Lower lobe of right lung (tissue), 2 donors: ENCODE measurements at places on chromosomes 6 and 20. TPM values are rescaled to one million over a fixed set of nuclear protein-coding genes. Genes with fewer than 3 reads are reported as not detected.

CRISP3 gene
- total RNA-seq = 2.5 TPM

DNA sequence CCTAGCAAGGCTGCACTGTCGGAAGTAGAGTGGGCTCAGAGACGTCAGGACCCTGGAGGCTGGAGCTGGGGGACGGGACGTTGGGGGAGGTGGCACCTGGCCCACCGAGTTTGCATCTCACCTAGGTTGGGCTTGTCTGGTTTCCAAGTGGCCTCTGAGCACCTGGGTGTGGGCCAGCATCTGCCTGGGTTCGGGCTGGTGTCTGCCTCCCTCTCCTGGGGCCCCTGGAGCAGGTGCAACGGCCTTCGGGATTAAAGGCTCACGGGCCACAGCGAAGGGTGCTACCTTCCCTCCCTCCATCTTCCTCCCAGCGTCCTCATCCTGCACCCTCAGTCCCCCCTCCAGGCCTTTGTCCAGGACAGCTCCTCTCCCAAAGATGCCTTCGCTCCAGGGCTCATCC is 6.0 kb downstream of the HRH3 start:
- H3K4me3 ChIP-seq = no peak overlapping the region
- peaks cover 83% of the 10 kb centered on the region for H3K27me3 ChIP-seq
- H3K27ac ChIP-seq = no peak overlapping the region
- no peaks in the 10 kb centered on the region for H3K4me1 ChIP-seq
- H3K36me3 ChIP-seq = no peaks in the 10 kb centered on the region

PPP1R18 gene
- total RNA-seq = 78.5 TPM

DNA sequence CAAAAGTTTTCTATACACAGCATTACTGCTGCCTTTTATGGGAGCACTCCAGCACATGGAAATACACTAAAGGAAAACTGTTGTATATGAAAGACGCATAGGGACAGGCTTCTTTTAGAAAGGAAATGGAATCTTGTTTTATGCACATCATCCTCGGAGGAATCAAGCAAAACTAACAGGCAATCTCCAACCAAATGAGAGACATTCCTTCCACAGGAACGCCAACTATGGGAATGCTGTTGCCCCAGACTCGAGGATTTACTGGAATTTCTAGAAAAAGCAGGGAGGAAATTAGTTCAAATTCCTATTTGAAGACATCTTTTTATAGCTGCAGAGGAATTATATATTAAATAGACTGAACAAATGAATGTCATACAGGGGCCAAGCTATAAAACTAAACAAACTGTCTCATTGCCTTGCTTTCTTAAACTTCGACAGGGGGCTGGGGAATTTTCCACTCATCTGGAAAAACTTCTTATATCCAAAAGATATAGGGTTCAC is 52.2 kb downstream of the LYRM4 start:
- H3K27ac ChIP-seq = no peak overlapping the region
- H3K27me3 ChIP-seq = no peaks in the 10 kb centered on the region
- H3K36me3 ChIP-seq = peaks cover 6% of the 10 kb centered on the region
- H3K4me1 ChIP-seq = peaks cover 26% of the 10 kb centered on the region
- no peak for DNase-seq

L3MBTL3 gene
- 11.8 TPM for total RNA-seq

GRCh38 chr6:72412709-72413044 is 209.2 kb upstream of the KCNQ5 start:
- no peak overlapping the region for H3K4me3 ChIP-seq
- H3K36me3 ChIP-seq = no peaks in the 10 kb centered on the region
- H3K4me1 ChIP-seq = no peaks in the 10 kb centered on the region
- DNase-seq = no peak
- H3K27me3 ChIP-seq = peaks cover 5% of the 10 kb centered on the region

MYLK4 gene
- 0.56 TPM for total RNA-seq

DNA sequence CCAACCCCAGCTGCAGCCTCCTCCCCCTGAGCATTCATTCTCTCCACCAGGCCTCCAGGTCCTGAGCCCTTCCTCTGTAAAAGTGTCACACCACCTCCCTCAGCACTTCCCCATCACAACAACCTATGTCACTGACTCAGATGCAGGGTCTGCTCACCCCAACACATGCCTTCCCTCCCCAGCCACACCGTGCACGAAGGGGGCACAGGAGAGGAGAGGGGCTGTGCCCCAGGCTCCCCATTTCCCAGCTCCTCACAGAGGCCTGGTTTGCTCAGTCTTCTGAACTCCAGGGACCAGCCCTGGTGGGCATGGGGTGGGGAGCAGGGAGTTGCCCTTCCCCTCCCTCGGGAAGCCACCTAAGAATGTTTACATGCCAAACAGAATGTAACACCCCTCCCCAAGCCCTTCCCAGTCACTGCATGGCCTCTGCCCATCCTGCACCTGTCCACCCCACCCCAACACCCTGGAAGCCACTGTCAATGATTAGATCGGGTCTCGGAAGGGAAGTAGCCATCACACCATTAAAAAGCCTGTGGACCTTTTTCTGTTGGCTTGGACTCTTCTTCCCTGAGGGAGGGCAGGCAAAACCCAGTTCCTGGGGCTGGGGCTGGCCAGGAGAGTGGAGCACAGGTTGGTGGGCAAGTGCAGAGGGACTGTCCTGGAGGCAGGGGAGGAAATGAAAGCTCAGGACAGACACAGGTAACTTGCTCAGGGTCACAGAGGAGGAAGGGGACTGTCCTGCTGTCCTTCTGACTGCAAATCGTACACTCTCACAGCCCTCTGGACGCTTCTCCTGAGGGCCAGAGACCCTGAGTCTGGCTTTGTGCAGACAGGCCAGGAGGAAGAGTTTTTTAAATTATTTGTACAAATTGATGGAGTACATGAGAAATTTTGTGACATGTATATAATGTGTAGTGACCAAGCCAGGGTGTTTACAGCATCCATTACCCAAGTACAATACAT is 10.1 kb upstream of the SLC22A7 start:
- H3K27ac ChIP-seq = no peak overlapping the region
- no peak for DNase-seq
- peaks cover 33% of the 10 kb centered on the region for H3K27me3 ChIP-seq
- H3K36me3 ChIP-seq = no peaks in the 10 kb centered on the region
- H3K4me1 ChIP-seq = no peaks in the 10 kb centered on the region
- no peak overlapping the region for H3K4me3 ChIP-seq

GRCh38 chr6:37532122-37532521 is 32.4 kb upstream of the CCDC167 start:
- H3K27me3 ChIP-seq = peaks cover 50% of the 10 kb centered on the region
- no peak for DNase-seq
- H3K36me3 ChIP-seq = no peaks in the 10 kb centered on the region
- H3K4me1 ChIP-seq = peaks cover 15% of the 10 kb centered on the region

- H3K36me3 ChIP-seq = no peaks in the 10 kb centered on the region
- no peak overlapping the region for H3K27ac ChIP-seq
- no peak overlapping the region for H3K4me3 ChIP-seq
- no peaks in the 10 kb centered on the region for H3K4me1 ChIP-seq
These were observed 48.9 kb downstream of the HDDC2 start for GRCh38 chr6:125252891-125253290.

CABLES2 gene
- 4.5 TPM for total RNA-seq

GRCh38 chr20:46764068-46764467 is 54.6 kb downstream of the SLC2A10 start:
- H3K4me3 ChIP-seq = no peak overlapping the region
- H3K27me3 ChIP-seq = peaks cover 35% of the 10 kb centered on the region
- no peak overlapping the region for H3K27ac ChIP-seq
- no peaks in the 10 kb centered on the region for H3K4me1 ChIP-seq

DNA sequence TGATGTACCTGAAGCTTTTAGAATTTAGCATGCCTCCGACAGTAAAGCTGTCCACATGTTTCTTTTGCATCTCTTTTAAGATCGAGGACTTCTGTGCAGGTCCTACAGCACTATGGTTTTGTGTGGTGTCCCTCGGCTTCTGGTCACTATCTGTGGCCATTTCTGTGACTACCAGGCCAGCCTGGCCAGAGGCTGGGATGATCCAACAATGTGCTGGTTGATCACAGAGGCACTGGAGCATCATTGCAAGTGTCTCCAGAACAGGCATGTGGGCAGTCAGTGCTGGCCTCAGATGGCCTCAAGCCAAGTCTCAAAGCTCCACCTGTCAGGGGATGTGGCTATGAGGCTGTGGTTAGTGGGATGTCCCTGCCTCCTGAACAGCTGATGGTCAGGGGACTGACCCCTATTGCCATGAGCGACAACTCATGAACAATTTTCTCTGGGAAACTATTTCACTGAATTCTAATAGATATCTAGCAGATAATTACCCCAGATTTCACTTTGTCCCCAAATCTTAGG is 136.6 kb downstream of the SYNDIG1 start:
- no peak overlapping the region for H3K27ac ChIP-seq
- no peaks in the 10 kb centered on the region for H3K27me3 ChIP-seq
- no peaks in the 10 kb centered on the region for H3K4me1 ChIP-seq
- H3K4me3 ChIP-seq = no peak overlapping the region
